ENCODE measurements at places on chromosomes 11 and 22. TPM values are rescaled to one million over a fixed set of nuclear protein-coding genes. Genes with fewer than 3 reads are reported as not detected.

Gene STK33
- total RNA-seq, result 0.69 TPM

Gene TRIOBP
- 40.1 TPM for total RNA-seq

- DNase-seq, result no peak
Measured at GRCh38 chr11:561148-562003, 606 bp downstream of the RASSF7 start.

- DNase-seq, result no peak
Measured at GRCh38 chr11:3855808-3856491, 486 bp downstream of the STIM1 start.

- DNase-seq, result no peak
Measured at GRCh38 chr22:50686794-50687193, 14.2 kb downstream of the SHANK3 start.

DNA sequence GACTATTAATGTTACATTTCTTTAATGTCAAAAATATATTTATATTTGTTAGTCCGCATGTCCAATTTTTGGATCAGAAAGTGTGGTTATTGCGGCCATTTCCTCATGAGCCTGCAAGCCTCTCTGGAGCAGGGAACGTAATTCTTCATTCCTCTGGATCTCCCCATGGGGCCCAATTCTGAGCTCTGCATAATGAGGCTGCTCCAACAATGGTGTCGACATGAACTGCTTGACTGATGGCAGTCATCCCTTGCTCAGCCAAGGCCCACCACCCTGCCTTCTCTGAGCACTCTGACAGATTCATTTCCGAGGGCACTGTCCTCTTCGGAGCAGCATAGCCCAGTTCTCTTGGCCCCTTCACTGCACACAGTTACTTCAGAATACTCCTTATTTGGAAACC is 3.1 kb upstream of the HEPACAM start:
- DNase-seq, result no peak

All from skin of body (tissue), 3 donors.